B cell (primary cell): ENCODE measurements at places on chromosomes 4 and X.

GRCh38 chr4:151530230-151530629 lies 121.3 kb downstream of the FHIP1A start:
- no peak overlapping the region for H3K27ac ChIP-seq
- H3K4me3 ChIP-seq: no peak overlapping the region
- no peak for DNase-seq
- no peaks in the 10 kb centered on the region for H3K4me1 ChIP-seq
- H3K36me3 ChIP-seq: no peaks in the 10 kb centered on the region
- no peaks in the 10 kb centered on the region for H3K27me3 ChIP-seq

GRCh38 chr4:157040405-157040804 lies 35.5 kb upstream of the GLRB start:
- H3K36me3 ChIP-seq: no peaks in the 10 kb centered on the region
- H3K27me3 ChIP-seq: no peaks in the 10 kb centered on the region
- H3K4me3 ChIP-seq: no peak overlapping the region
- H3K27ac ChIP-seq: no peak overlapping the region
- DNase-seq: no peak

- no peaks in the 10 kb centered on the region for H3K36me3 ChIP-seq
- no peak overlapping the region for H3K4me3 ChIP-seq
- no peak overlapping the region for H3K27ac ChIP-seq
- no peak for DNase-seq
These were observed 44.3 kb downstream of the BMPR1B start for GRCh38 chr4:94802091-94802490.

GRCh38 chrX:15989716-15990115 lies 133.6 kb upstream of the GRPR start:
- no peaks in the 10 kb centered on the region for H3K36me3 ChIP-seq
- no peaks in the 10 kb centered on the region for H3K27me3 ChIP-seq
- peaks cover 15% of the 10 kb centered on the region for H3K4me1 ChIP-seq

GRCh38 chr4:166491635-166492034 lies 618.6 kb downstream of the TLL1 start:
- DNase-seq: no peak
- no peaks in the 10 kb centered on the region for H3K27me3 ChIP-seq
- no peak overlapping the region for H3K27ac ChIP-seq
- no peaks in the 10 kb centered on the region for H3K4me1 ChIP-seq

DNA sequence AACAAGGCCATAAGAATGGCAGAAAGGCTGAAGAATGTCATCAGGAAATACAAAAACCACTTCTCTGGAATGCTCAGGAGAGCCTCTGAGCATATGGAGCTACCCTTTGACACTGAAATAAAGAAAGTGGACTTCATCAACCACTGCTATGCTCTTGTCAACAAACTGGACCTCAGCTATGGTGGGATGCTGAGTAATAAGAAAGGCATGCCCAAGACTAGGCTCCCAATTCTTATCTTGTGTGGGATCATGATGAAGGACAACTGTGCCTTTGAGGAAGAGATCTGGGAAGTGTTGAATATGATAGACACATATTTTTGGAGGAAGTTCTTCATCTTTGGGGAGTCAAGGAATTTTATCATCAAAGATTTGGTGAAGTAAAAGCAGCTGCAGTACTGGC lies 86.9 kb upstream of the MAGEB16 start:
- no peak overlapping the region for H3K4me3 ChIP-seq
- H3K27me3 ChIP-seq: no peaks in the 10 kb centered on the region

GRCh38 chr4:41102414-41103092 lies 111.8 kb downstream of the APBB2 start:
- no peaks in the 10 kb centered on the region for H3K27me3 ChIP-seq
- no peak overlapping the region for H3K4me3 ChIP-seq
- no peak for DNase-seq
- no peaks in the 10 kb centered on the region for H3K36me3 ChIP-seq

DNA sequence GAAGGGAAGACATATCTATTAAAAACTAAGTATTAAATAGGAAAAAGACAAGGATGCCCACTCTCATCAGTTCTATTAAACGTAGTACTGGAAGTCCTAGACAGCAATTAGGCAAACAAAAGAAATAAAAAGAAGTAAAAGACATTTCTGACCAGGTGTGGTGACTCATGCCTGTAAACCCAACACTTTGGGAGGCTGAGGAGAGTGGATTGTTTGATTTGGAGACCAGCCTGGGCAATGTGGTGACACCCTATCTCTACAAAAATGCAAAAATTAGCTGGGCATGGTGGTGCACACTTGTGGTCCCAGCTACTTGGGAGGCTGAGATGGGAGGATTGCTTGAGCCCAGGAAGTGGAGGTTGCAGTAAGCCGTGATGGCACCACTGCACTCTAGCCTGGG lies 1071.8 kb downstream of the FAT4 start:
- no peaks in the 10 kb centered on the region for H3K4me1 ChIP-seq
- H3K27ac ChIP-seq: no peak overlapping the region
- DNase-seq: no peak
- H3K27me3 ChIP-seq: no peaks in the 10 kb centered on the region

DNA sequence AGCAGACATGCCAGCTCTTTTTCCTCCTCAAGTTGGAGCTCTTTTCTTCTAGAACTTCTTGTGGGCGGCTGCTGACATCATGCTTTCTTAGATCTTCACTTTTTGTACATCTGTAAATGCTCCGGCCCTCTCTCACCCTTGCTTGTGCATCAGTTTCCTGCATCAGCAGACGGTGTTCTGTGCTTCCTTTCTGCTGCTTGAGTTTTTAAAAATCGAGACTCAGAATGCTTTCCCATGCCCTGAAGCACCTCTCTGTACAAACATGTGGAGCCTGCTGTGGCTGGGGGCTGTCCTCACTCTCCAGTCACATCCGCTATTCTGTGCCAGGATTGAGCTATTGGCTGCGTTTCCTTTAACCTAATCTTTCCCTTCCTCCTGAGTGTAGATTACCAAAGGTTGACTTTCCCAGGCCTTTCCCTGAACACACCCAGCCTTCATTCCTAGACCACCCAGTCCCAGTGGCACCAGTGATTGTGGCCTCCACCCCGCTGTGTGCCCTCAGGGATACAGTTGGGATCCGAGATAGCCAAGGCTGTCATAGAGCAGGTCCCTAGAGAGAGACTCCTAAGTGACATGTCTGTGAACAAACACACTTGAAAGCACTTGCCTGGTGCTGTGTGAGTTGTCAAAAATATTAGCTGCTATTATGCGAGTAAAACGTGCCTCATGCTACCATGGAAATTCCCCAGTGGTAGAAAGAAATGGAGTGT lies 41.9 kb downstream of the TNIP2 start:
- peaks cover 50% of the 10 kb centered on the region for H3K36me3 ChIP-seq
- H3K4me3 ChIP-seq: no peak overlapping the region
- no peak for DNase-seq
- no peak overlapping the region for H3K27ac ChIP-seq
- H3K4me1 ChIP-seq: peaks cover 10% of the 10 kb centered on the region

GRCh38 chr4:25790024-25790423 lies 72.8 kb downstream of the SEL1L3 start:
- no peaks in the 10 kb centered on the region for H3K27me3 ChIP-seq
- DNase-seq: no peak
- no peaks in the 10 kb centered on the region for H3K36me3 ChIP-seq
- no peak overlapping the region for H3K27ac ChIP-seq

GRCh38 chr4:2849267-2850152 lies 5.9 kb downstream of the ADD1 start:
- no peak overlapping the region for H3K4me3 ChIP-seq
- peaks cover 82% of the 10 kb centered on the region for H3K4me1 ChIP-seq
- peaks cover 8% of the 10 kb centered on the region for H3K36me3 ChIP-seq

- H3K4me3 ChIP-seq: no peak overlapping the region
- no peaks in the 10 kb centered on the region for H3K36me3 ChIP-seq
- H3K4me1 ChIP-seq: no peaks in the 10 kb centered on the region
These were observed 85.0 kb upstream of the ZNF81 start for GRCh38 chrX:47751670-47752069.
